ENCODE measurements at places on chromosomes 4 and X.

GRCh38 chr4:36230534-36230933 is 13.8 kb downstream of the ARAP2 start:
- DNase-seq, result no peak

DNA sequence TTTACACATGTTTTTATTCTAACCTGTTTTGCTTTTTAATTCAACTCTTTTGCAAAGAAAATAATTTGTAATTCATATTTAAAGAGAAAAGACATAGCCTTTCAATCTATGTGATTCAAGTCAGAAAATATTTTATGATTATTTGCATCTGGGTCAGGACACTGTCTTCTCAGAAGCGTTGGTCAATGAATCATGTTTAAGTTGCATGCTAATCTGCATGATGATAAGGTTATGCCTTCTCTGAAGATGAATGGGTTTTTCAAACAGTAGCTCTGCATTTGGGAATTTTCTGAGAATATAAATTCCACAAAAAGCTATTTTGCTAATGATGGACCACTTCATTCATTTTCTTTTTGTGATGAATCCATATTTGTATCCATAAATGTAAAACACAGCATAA is 282.5 kb downstream of the TMA16 start:
- no peak for DNase-seq

- DNase-seq, result no peak
Observed at GRCh38 chrX:84715315-84715714, 213.1 kb upstream of the HDX start.

GRCh38 chrX:12991575-12991974 is 16.7 kb downstream of the TMSB4X start:
- DNase-seq, result no peak

DNA sequence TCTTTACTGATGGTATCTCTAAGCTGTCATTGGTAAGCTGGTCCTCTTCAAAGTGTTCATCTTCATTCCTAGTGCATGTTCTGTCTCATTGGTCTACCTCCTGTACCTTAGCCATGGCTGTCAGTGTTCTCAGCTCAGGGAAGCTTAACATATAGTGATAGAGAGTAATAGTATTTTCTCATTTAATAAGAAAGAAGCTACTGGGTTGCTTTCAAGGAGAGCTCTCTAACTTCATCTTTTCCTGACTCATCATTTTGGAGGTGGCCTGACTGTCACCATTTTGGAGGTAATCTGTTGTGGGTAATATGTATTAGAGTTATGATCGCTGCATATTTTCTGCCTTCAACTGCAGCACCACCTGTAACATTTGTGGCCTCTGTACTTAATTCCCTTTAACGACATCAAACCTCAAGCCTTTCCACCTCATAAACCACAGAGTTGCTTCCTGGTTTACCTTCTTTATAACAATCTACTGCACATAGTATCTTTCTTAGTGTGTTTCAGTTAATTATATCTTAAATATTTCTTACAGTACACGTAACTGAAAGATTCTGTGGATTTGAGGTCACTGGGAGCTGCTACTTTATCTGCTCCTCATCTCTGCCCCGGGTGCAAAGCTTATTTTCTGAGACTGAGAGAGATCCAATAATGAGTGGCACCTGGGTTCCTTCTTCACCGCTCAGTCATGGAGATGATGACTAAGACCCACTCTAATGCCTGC is 474.0 kb upstream of the TECRL start:
- DNase-seq, result no peak

DNA sequence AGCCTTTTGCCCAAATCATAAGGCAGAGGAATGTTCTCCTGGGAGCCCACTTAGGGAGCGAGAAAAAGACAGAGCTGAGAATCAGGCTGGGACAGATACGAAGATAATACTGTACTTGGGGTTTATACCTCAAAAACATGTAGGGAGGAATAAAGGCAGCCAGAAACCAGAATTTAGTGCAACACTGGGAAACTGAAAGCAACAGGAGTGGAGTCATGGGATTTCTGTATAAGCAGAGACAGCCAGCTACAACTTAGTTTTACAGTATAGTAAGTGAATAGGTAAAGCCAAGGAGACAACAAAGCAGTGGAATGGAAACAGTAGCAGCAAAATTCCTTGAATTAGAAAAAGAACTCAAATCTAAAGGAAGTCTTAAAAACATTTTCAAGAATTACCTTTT is 413.2 kb downstream of the FAT4 start:
- no peak for DNase-seq

- DNase-seq, result no peak
Observed at GRCh38 chr4:85142451-85142850, 176.0 kb upstream of the WDFY3 start.

DNA sequence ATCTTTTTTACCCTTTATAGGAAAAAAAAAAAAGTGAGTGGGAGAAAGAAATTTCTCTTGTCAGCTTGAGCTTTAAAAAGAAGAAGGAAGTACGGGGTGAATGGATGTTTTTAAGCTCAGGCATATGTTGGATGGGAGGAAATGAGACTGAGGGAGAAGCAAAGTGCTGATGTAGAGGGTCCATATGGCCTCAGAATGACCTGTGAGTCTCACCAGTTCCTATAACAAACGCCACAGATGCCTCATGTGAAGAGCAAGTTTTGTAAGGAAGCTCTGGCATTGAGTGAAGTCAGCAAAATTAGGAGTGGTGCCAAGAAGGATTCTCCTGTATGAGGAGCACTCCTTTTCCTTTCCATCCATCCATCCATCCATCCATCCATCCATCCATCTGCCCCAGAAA is 214.6 kb downstream of the PTTG2 start:
- no peak for DNase-seq

DNA sequence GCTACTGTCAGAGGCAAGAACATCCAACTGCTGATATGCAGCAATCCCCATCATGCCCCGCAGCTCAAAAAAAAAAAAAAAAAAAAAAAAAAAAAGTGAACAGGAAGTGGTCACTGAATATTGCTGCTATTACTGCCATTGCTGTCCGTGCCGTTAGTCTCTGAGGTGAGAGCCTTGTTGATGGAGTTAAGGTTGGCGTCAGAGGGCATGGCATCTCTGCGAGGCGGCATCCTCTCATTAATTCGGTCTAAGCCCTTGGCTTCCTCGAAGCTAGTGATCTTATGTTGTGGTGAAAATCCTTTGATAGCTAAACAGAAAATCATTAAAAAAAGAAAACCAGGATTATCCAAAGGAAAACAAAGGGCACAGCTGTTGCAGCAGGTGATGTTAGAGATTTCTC is 321.6 kb downstream of the PPP3CA start:
- no peak for DNase-seq

DNA sequence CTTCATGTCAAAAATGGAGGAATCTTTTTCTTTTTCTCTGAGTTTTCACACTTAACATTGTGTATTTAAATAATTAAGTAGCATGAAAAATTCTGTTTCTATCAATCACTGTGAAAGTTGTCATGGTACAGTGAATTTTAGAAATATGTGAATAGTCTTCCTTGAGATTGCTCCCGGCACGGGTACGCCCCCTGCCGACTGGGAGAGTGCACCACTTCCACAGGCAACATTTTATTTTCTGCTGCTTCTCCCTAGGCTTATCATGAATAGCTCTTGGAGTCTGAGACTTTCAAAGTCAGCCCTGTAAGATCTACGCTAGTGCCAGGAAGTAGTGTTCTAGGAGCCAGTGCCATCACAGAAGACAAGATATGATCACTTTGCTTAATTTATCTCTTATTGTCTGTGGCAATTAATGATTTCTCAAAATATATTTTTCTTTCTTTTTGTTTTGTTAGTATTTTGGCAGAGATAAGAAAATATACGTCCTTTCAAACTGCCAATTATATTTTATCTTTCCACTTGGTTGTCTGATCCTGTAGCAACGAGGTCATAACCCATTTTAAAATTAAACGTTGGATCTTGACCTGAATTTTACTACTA is 763.8 kb upstream of the AADAT start:
- no peak for DNase-seq

DNA sequence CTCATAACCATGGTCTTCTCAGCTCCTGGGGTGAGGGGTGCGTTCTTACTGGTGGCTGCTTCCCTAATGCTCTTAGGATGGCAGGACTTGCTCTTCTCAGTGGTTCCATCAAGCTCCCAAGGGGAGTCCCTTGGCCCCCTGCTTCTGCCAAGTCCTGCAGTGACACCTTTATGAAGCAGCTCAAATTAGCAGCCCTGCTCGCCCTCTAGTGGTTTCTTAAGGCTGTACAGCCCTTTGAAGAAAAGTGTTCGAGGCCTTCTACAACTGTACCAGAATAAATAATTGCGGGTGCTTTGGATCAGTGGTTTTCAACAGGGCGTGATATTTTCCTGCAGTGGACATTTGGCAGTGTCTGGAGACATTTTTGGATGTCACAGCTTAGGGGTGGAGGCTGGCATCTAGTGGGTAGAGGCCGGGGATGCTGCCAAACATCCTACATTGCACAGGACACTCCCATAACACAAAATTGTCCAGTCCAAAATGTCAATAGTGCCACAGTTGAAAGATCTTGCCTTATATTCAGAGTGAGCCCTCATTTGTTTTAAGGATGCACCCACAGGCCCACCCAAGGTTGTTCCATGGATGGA is 204.7 kb upstream of the S100G start:
- no peak for DNase-seq

- no peak for DNase-seq
Observed at GRCh38 chr4:152385551-152385950, 150.3 kb downstream of the FBXW7 start.

GRCh38 chr4:70303090-70303489 is 31.7 kb upstream of the CABS1 start:
- no peak for DNase-seq

GRCh38 chrX:78314561-78314960 is 12.8 kb downstream of the CYSLTR1 start:
- DNase-seq, result no peak

GRCh38 chrX:115047181-115047580 is 29.8 kb upstream of the IL13RA2 start:
- DNase-seq, result peak; percentile 61

GRCh38 chr4:21307709-21308108 is 607.5 kb downstream of the PACRGL start:
- DNase-seq, result no peak

- DNase-seq, result no peak
Observed at GRCh38 chrX:19683358-19683757, 168.1 kb upstream of the MAP3K15 start.

DNA sequence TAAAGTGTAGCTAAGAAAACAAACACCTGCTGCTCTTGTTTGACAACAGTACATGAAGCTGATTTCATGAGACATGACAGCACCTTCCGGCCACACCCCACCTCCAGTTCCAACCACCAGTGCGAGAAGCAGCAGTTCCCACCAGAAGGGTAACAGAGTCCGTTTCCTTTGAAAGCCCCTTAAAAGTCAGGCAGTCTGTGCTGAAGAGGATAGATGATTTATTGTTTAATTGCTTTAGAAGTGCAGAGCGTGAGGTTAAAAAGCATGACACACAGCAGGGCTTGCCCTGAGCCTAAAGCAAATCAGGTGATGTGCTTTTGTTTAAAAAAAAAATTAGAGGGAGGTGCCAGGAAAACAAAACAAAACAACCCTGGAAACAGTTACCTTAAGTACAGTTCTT is 82.6 kb downstream of the HADH start:
- no peak for DNase-seq

GRCh38 chr4:187940299-187940698 is 55.3 kb upstream of the ZFP42 start:
- no peak for DNase-seq

DNA sequence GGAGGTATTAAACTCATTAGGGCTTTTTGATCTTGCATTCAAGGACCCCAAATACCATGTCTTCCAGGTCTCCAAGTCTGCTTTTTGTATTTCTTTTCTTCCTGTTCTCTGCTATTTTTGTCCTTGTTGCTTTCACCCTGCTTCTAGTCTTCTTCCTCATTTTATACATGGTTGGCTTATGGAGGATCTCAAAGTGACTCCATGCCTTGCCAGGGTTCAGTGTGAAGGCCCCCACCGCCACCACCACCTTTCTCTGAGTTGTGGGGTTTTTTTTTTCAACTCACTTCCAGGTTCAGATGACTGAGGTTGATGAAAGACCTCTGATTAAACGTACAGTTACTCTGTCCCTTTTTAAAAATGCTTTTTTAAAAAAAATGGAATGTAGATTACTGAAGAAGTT is 96.3 kb downstream of the MAML3 start:
- DNase-seq, result no peak

DNA sequence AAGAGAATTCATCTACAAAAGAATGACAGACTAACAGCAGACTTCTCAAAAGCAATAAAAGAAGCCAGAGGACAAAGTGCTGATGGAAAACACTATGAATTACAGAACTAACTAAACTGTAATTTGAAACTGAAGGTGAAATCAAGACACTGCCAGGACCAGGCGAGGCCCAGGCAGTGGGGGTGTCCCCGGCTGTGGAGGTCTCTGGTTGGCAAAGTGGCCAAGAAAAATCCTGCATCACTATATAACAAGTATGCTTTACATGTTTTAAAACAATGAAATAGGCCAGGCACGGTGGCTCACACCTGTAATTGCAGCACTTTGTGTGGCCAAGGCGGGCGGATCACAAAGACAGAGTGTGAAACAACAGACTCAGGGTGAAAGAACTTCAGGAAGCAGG is 32.9 kb downstream of the CHM start:
- no peak for DNase-seq

GRCh38 chrX:40975951-40976350 is 109.3 kb upstream of the USP9X start:
- DNase-seq, result no peak

DNA sequence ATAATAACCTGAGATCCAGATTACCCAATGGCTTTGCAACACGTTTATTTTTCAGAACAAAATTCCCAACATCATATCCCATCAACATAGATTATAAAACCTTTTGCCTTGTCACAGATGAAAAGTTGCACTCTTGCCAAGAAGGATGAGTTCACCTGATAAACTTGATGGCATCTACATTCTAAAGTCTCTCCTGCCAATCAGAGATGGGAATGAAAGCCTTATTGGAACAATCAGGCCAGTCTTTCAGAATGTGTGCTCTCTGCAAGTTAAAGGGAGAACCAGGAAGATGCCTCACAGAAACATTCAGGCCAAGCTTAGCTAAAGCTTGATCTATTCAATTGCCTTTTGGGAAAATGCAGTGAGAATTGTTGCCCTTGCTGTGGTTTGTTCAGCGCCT is 1.3 kb downstream of the LPAR4 start:
- DNase-seq, result no peak

- DNase-seq, result no peak
Observed at GRCh38 chrX:102808336-102808735, 87.8 kb downstream of the GPRASP3 start.

DNA sequence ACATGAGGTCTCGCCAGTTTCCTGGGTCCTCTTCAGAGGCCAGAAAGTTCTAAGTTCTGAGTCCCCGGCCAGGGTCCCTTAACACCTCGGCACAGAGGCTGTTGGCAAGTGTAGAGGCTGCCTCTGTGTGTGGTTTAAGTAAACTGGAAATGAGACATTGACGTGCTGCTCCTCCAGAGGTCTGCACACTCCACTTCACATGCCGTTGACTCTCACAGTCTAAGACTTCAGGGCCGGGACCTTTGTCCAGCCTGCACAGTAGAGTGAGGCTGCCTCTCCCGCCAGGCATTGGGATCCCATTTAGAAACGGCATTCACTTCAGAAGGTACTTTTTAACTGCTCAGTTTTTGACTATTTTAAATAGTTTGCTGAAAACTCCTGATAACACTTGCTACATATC is 10.6 kb upstream of the TADA2B start:
- peak; percentile 65 for DNase-seq

- DNase-seq, result no peak
Observed at GRCh38 chr4:11287055-11287454, 141.6 kb downstream of the HS3ST1 start.

Data from epithelial cell of proximal tubule (primary cell).